ENCODE measurements at places on chromosomes 4 and X.

DNA sequence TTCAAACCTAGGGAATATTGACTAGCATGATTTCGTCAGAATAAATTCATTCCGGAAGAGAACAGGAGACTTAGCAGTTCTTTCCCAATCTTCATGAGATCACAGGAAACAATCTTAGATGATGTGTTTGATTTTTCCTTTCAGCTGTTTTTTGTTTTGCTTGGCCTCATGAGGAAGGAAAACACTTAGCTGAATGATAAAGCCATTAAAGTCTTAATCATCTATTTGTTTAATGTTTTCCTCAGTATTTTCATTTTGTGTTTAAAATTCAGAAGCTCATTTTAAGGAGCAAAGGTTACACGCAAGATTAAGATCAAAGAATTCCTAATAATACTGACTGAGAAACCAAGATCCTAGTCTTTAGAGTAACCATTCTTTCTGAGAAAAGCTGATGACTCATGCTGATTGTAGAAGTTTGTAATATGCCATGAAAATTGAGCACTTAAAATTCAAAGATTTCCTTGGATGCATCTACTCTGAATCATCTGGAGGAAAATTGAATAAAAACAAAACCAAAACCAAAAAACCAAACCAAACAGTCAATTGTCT lies 15.4 kb upstream of the TBC1D19 start:
- DNase-seq: no peak

- DNase-seq: no peak
These were observed 65.1 kb downstream of the ARHGAP6 start for GRCh38 chrX:11600578-11600977.

DNA sequence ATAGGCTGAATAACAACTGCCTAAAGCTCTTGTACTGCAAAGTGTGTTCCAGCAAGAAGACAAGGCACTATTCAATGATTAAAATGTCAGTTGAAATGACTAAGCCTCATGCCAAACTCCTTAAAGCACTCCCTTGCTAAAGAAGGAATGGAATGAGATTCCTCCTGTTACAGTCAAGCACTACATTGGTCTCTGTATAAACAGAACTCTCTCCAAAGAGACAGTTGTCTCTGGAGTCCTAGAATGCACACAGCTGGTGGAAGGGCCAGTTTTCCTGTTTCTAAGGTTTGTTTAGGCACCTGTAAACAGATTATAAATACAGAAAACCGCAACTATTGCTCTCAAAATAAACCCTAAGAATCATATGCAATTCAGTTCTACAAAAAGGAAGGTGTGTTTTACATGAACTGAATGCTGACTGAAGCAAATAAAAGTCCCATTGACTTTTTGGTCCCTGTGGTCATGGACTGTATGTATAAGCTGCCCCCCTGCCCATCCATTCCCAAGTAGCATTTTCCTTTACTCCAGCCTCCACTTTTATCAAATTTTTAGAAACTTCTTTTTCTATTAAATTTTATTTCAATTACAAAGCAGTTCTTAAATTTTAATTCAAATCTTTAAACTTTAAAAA lies 47.0 kb downstream of the FAT1 start:
- DNase-seq: no peak

GRCh38 chr4:2803624-2804448 lies 11.0 kb downstream of the SH3BP2 start:
- no peak for DNase-seq

DNA sequence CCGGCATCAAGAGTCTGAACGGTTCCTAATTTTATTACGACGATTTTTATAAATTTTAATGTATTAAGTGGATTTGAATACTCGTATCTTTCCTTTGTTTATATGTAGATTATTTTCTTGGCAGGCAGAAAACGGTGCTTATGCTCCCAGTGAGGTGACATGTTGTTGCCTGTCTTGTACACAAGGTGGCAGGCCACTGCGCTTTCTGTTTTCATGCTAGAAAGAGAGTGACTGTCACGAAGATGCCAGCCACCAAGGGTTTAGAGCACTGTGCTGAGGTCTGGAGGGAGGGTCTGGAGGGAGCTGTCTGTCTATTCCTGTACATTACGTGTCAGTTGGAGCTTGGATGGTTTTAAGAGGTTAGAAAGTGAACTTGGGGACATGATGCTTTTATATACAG lies 87.7 kb downstream of the SHROOM2 start:
- peak; percentile 59 for DNase-seq

- DNase-seq: peak; percentile 95
These were observed 41.5 kb upstream of the ZXDA start for GRCh38 chrX:57951666-57952319.

- DNase-seq: no peak
These were observed 39.5 kb downstream of the RBPJ start for GRCh38 chr4:26360273-26360672.

GRCh38 chrX:136304493-136304892 lies 3.7 kb downstream of the ADGRG4 start:
- DNase-seq: no peak

GRCh38 chr4:153082322-153083301 lies 121.6 kb upstream of the TRIM2 start:
- DNase-seq: no peak

- DNase-seq: no peak
These were observed 82.9 kb upstream of the PNPLA4 start for GRCh38 chrX:8010105-8010504.

GRCh38 chr4:3046162-3046561 lies 28.2 kb downstream of the HTT-AS start:
- peak; percentile 78 for DNase-seq

Measured in RPMI8226 (cell line).